ENCODE measurements at places on chromosomes 12 and 14.

DNA sequence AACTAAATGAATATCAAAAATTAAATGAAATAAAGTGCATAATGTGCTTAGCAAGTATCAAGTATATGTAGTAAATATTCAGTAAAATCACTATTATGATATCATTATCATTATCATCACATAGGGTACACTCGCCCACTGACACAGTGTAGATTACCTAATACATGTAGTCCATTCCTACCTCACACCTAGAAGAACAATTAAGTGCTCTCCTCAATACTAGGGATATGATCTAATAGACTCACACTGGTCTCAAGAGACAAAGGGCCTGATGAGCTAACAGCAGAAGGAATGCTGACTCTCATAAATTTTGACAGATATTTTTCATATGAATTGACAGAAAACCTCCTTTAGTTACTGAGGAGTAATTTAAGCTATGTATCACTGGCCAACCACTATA lies 29.1 kb downstream of the FSCB start:
- DNase-seq: no peak

- DNase-seq: no peak
These were observed 949 bp upstream of the KIF21A start for GRCh38 chr12:39443929-39444209.

- no peak for DNase-seq
These were observed 49.0 kb upstream of the KCNA1 start for GRCh38 chr12:4860741-4861140.

DNA sequence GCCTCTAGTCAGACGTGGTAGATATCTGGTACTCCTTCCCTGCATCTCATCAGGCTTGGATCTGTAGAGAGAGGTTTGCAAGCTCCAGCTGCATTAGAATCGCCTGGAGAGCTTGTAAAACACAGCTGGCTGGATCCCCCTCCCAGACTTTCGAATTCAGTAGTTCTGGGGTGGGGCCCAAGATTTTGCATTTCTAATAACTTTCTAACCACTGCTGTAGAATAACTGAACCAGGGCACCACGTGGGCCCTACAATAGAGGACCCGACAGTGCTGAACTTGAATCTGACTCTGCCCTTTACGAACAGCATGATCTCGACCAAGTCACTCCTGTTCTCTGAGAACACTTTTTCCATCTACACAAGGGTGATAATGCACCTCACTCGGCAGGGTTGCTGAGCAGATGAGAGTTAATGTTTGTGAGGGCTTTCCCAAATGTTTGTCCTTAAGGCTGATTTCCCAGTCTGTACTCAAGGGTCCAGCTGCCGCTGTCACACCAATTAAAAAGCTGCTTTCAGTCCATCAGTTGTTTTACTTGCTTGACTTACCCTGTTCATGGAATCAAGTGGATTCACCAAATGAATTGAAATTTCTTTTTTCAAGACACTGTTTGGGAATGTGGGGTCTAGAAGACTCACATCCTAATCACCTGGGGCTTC lies 86.6 kb upstream of the SLC24A4 start:
- no peak for DNase-seq

- no peak for DNase-seq
These were observed 70.7 kb downstream of the PTPRO start for GRCh38 chr12:15393037-15393436.

- DNase-seq: no peak
These were observed 8.3 kb downstream of the KRT7 start for GRCh38 chr12:52241205-52241842.

- no peak for DNase-seq
These were observed 98.8 kb downstream of the BMP4 start for GRCh38 chr14:53857625-53858344.

- no peak for DNase-seq
These were observed 114.7 kb upstream of the MYL2 start for GRCh38 chr12:111034886-111035577.

DNA sequence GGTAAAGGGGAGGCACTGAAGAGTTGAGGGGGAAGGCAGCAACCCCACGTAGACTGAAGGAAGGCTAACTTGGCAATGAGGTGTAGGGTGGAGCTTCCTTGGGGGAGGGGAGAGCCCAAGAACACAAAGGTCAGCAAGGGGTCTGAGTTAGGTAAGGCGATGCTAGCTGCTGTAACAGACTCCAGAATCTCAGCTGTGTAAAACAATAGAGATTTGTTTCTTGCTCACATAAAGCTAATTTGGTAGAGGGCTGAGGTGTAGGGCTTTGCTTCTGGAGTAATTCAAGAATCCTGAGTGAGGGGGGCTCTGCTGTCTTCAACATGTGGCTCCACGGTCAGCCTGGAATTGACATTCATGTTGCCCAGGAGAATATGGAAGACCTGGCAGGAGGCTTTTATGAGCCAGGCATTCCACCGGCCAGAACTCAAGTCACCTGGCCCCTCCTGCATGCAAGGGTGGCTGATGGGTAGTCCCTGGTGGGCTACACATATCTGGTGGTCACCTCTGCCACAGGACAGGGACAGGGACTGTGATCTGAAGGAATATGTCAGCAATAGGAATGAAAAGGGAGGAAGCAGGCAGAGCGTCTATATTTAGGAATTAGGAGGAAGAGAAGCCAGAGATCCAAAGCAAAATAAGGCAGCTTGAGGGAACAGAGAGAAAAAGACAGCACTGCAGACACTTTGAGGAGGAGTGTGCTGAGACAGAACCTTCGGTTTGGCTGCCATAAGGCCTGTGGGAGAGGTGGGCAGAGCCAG lies 153.7 kb downstream of the ZFP36L1 start:
- no peak for DNase-seq

DNA sequence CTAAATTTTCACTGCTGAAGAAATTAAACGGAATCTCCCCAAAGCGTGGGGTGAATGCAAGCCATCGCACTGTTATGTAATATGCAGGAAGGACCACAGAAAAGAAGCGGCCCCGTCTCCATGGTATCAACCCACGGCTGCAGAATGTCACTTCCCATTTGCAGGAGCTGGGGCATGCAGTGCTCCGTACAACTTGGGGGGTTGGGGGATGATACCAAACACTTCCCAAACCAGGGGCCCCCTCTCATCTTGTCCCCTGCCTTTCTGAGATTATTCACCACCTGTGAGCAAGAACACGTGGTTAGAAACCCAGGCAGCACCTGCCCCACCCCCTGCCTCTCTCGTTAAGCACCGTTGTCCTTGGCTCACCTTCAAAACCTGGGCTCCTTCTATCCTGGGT lies 505.1 kb upstream of the TMEM132C start:
- no peak for DNase-seq

DNA sequence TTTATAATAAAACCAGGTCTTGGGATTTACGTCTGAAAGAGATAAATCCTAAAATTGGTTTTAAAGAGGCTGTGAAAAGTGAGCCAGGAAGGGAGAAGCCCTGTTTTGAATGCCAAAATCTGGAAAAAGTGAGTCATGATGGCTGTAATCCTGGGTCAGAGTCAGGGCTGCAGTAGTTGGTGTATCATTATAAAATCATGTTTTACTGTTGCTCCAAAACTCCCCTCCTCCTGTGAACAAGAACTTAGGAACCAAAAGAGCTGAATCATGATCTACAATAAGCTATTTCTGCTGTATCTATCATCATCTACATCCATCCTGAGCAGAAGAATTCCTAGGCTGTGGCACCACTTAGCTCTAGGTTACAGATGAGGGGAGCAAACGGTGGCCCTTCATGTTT lies 79.3 kb downstream of the LMO3 start:
- DNase-seq: no peak

DNA sequence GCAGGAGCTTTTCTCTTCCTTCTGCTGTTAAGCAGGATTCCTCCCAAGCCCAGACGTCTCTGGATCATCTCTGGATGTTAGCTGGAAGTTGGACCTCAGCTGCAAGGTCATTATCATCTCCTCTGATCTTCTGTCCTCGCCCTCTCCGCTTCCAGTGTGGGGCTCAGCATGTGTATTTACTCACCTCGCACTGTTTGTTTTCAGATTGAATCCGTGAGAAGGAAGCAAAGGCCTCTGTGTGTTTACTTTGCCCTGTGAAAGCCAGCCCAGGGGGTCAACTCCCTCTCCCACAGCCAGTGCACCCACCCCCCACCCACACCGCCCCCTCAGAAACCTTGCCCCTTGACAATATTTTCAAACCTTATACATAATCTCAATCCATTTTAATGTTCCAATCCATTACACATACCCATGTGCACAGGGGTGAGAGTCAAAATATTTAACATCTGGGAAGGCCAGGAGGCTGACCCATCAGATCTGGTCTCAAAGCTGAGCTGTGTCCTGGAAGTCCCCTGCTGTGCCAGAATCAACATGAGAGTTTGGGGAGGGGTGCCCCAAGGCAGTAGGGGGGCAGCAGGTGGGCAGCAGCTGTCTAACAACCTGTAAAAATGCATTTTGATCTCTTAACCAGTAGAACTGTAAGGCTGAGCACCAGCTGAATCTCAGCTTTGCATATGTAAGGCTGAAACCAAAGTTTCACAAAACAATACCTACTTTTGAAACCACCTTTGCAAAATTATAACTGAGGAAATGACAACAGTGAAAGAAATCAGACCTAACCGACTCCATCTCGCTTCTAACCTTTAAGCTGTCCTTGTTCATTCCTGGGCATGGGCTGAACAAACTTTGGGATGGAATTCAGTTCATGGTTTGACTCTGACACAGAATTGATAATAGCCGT lies 157.9 kb downstream of the ZNF664 start:
- no peak for DNase-seq

- DNase-seq: no peak
These were observed 36.5 kb upstream of the TDRD9 start for GRCh38 chr14:103891667-103892215.

GRCh38 chr12:106629797-106630659 lies 47.2 kb downstream of the RFX4 start:
- no peak for DNase-seq

- no peak for DNase-seq
These were observed 27.6 kb downstream of the FBXO21 start for GRCh38 chr12:117162633-117163032.

- DNase-seq: no peak
These were observed 1317.6 kb downstream of the TMEM121 start for GRCh38 chr14:106843951-106844483.

- DNase-seq: no peak
These were observed 1.5 kb downstream of the NPFF start for GRCh38 chr12:53505555-53506449.

GRCh38 chr14:53915364-53916014 lies 41.1 kb downstream of the BMP4 start:
- no peak for DNase-seq

- no peak for DNase-seq
These were observed 80.8 kb downstream of the EP400 start for GRCh38 chr12:132030367-132031038.

DNA sequence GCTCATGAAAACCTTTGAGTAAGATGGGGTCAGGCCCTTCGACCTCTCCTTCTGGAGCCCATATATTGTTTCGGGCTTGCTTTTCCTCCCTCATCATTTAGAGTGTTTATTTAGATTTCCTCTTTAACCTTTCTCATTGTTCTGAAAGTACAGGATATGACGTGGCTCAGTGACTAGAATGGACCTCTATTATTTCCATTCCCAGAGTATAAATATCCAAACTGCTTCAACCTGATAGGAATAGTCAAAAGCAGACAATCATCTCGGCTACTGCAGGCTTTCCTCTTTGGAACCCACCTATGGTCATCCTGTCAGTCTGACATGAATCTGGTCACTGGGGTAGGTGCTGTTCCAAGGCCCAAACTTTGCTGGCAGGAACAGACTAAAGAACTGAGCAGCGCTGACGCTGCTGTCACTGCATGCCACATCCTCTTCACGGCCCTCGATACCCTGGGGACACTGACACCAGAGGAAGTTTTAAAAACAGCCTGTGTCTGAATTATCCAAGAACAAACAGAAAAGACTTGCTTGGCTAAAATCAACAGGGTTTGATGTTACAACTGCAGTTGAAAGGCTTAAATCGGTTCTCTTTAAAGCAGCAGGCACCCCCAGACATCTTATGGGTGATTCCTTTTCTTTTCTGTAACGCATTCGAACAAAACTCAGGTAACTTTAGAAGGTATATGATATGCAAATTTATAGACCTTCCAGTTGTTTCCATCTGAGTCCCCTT lies 5.0 kb upstream of the DDX47 start:
- DNase-seq: no peak

DNA sequence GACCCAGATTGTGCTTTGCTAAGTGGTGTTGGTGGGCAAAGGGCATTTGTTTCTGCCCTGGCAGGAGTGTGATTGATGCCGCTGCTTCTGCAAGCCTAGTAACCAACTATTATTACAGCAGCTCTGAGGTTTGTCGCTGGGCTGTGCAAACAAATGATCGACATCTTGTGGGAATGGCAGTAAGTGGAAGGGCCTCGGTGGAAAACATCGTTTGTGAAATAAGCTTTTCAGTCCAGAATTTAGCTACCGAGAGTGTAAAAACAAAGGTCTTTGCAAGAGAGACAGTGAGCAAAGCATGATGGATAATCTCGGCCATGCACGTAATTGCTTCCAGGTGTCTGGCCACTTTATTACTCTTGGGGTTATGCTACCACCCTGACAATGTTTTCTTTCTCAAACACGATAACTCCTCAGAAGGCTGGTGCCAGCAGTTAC lies 397.7 kb upstream of the PRICKLE1 start:
- DNase-seq: no peak

DNA sequence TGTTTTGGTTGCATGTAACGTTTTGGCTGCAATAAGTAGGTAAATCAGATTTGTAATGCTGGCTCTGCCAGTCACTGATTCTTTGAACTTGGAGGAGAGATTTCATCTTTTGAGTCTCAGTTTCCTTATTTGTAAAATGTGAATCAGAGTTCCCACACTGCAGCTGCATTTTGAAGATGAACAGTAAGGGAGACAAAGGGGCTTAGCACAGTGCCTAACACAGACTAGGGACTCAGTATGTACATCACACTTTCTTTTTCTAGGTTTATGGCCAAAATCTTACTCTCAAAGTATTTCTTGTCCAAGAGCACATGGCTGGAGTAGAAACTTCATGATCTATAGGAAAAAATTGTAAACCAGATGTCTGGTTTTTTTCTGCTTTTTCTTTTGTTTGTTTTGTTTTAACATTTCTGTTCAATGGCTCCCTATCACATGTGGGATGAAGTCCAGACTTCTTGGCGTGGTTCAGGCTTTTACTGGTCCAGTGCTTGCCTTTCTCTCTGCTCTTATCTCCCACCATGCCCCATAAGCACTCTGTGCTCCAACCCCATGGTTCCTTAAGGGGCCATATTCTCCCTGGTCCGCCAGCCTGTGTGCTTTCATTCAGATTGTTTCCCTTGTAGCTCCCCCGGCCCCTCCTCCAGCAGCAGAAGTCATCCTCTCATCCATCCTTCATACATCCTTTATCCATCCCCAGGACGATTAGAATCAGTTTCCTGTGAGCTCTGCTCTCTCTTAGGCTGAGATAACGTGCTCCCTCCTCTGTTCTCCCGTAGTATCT lies 58.0 kb downstream of the SYNE2 start:
- DNase-seq: no peak

- DNase-seq: no peak
These were observed 122.7 kb upstream of the MDM1 start for GRCh38 chr12:68454892-68455291.

- DNase-seq: no peak
These were observed 111.5 kb upstream of the BCL2L14 start for GRCh38 chr12:11959117-11959823.

- no peak for DNase-seq
These were observed 133.8 kb upstream of the CLEC14A start for GRCh38 chr14:38389681-38390080.

Data from stimulated activated CD4-positive, alpha-beta T cell treated with anti-CD3 and anti-CD28 coated beads, Interleukin-1b, Interleukin-23, amount 100 ng/mL, for 1 hour (primary cell).